ENCODE measurements at places on chromosomes 5 and 9.
A peak's percentile ranks its signal among the peaks of the same experiment; 100 is the strongest.

- no peak for DNase-seq
Measured at GRCh38 chr5:51414516-51414915, 31.3 kb downstream of the ISL1 start.

DNA sequence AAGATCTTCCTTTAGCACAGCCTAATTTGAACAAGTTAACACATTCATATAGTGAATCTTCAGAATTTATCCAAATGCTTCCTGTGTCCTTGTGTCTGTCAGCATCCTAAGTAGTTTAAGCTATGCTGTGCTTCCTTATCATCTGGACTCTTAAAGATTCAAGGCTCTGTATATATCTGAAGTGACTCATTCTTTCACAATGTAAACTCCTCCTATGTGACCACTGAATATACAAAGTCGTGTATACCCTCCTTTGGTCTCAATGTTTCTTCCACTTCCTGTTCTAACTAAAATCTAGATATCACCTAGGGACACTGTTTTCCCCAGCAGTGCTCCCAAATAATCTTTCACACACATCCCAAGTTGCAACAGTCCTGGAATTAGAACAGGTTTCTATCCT lies 935.7 kb upstream of the NUDT12 start:
- no peak for DNase-seq

DNA sequence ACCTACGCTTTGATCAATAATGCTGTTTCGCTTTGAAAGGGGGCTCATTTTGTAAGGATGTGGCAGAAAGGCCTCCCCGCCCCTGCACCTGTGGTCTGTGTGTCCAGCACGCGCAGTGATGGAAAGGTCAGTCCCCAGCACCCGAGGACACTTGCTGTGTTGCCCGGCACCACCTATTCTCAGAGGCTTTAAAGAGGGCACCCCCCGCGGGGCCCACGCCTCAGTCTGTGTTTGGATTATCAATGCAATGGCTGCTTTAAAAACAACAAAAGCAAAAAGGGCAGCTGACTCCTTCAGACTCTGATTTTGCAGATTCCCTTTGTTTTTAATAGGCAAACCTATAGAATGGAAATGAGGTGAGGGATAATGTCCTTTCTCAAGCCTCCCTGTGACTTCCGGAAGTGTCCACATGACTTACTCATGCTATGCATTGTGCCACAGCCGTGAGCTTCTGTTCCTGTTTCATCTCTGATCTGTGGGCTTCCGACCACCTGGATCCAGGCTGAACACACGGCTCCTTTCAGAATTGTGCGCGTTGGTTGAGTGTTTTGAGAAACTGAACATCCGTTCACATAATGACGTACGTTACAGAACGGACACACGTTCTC lies 416.2 kb downstream of the IRX2 start:
- DNase-seq, result no peak

DNA sequence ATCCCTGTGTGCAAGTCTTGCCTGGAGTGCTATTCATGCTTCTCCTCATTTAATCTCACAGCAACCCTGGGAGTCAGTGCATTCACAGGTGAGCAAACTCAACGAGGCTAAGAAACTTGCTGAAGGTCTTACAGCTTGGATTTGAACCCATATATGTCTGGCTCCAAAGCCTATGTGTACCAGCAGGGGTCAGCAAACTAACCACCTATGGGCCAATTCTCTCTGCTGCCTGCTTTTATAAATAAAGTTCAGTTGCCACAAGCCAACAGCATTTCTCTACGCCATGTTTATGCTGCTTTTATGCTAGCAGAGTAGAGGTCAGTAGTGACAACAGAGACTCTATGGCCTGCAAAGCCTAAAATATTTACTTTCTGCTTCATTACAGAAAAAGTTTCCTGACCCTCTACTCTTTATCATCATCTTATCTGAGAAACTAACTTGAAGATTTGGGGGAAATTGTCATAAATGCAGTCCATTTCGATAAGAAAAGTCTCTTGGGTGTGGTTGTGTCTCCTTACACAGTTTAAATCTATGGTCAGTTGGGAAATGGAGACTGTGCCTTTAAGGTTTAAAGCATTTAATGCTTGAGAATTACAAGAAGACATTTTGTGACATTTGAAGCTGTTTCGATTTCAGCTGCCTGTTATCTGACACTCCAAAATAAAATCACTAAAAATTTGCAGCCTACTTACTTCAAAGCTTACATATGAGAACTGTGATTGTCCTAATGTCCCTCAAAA lies 137.7 kb downstream of the PRELID2 start:
- DNase-seq, result peak; percentile 62

GRCh38 chr5:132426525-132427138 lies 57.1 kb downstream of the SLC22A5 start:
- DNase-seq, result peak; percentile 91

Data from KBM-7 (cell line).